NCI-H2029 (cell line): ENCODE measurements at places on chromosomes 2 and 18.

- no peak for DNase-seq
These were observed 12.0 kb upstream of the DGKD start for GRCh38 chr2:233342301-233342700.

DNA sequence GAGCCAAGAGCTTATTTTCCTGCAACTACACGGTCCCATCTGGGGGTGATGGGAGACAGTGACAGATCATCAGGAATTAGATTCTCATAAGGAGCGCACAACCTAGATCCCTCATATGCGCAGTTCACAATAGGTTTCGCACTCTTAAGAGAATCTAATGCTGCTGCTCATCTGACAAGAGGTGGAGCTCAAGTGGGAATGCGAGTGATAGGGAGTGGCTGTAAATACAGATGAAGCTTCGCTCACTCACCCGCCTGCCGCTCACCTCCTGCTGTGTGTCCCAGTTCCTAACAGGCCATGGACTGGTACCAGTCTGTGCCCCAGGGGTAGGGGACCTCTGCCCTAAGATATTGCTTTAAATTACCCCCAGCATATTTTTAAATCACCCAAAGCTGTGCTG is 10.8 kb downstream of the LRRFIP1 start:
- DNase-seq, result no peak

GRCh38 chr2:120580709-120581108 is 155.0 kb upstream of the GLI2 start:
- DNase-seq, result no peak

- no peak for DNase-seq
These were observed 1.0 kb downstream of the VIT start for GRCh38 chr2:36697424-36698066.

DNA sequence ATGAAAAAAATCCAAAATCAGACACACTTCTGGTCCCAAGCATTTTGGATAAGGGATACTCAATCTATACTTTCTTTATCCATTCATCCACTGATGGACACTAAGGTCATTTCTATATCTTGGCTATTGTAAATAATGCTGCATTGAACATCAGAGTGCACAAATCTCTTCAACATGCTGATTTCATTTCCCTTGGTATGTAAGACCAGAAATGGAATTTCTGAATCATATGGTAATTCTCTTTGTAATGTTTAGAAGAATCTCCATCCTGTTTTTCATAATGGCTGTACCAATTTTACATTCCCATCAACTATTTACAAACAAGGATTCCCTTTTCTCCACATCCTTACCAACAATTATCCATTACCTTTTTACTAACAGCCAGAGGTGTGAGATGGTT is 33.7 kb upstream of the MCM6 start:
- no peak for DNase-seq

- no peak for DNase-seq
These were observed 222.9 kb downstream of the ZBTB7C start for GRCh38 chr18:48186131-48186766.

DNA sequence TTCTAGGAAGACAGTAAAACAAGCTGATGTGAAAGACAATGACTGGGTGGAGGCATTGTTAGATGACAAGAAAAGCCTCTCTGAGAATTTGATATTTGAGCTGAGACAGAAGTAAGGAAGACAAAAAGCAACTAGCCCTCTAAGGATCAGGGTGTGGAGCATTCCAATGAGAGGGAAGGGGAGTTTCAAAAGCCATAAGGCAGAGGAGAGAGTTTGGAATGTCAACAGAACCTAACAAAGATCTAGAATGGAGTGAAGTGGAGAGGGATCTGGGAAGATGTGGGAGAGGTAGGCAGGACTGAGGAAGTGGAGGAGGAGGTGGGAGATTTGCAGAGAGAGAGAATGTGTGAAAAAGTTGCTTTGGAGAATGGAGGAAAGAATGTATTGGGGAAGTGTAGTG is 17.3 kb upstream of the ASXL2 start:
- DNase-seq, result no peak

DNA sequence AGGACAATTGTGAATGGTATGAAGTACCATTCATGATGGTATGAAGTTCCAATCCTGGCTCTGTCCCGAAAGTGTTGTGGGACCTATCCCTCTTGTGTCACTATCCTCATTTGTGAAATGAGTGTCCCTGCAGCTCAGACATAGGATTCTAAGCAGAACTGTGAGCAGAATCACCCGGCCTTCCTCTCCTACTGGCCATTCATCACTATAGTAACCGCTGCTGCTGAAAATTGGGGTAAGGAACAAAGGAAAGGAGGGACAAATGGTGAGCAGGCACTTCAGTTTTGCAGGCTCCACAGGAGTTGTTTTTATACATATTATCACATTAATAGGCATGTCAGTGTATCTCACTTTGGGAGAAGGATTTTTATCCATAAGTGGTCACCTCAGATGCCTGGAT is 27.4 kb downstream of the SMYD1 start:
- DNase-seq, result no peak

DNA sequence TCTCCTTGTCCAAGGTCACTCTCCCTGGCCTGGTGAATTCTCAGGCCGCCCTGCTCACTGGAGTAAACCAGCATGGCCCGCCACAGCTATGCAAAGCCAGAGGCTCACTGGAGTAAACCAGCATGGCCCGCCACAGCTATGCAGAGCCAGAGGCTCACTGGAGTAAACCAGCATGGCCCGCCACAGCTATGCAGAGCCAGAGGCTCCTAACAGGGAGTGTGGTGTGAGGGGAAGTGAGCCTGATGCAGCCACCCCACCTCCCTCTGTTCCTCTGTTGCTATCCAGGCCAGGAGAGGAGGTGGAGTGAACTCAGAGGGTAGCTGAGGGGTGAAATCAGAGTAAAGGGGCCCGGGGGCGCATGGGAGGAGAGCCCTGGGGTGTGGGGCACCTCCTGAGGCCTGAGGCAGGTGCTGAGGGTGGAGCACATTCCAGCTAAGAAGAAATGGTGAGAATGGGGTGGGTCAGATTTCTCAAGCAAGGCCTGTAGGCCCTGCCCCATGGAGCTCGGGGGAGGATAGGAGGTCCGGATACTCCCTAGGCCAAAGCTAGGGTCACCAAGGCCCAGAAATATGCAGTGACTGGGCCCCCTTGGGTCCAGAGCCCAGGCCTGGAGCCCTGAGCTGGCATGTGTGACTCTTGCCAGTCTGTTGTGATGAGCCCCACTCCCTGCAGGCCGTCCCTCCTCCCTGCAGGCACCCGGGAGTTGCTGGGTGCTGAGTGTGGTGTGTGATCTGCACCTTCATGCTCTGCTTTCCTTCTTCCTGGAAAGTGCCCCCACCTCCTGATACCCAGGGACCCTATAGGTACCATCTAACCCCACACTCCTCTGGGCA is 1.5 kb downstream of the ATP6V1B1 start:
- no peak for DNase-seq

GRCh38 chr2:239828192-239828972 is 196.8 kb downstream of the NDUFA10 start:
- no peak for DNase-seq

- DNase-seq, result no peak
These were observed 433.7 kb upstream of the TRIB2 start for GRCh38 chr2:12282780-12283695.
